Cortex of kidney (tissue), 1 donor: ENCODE measurements at places on chromosomes 12 and 14.

- no peak for DNase-seq
Measured at GRCh38 chr12:41537522-41537921, 349.4 kb downstream of the PDZRN4 start.

GRCh38 chr14:54627540-54628363 lies 60.8 kb downstream of the SAMD4A start:
- no peak for DNase-seq

- no peak for DNase-seq
Measured at GRCh38 chr14:61608245-61609165, 86.8 kb upstream of the HIF1A start.

DNA sequence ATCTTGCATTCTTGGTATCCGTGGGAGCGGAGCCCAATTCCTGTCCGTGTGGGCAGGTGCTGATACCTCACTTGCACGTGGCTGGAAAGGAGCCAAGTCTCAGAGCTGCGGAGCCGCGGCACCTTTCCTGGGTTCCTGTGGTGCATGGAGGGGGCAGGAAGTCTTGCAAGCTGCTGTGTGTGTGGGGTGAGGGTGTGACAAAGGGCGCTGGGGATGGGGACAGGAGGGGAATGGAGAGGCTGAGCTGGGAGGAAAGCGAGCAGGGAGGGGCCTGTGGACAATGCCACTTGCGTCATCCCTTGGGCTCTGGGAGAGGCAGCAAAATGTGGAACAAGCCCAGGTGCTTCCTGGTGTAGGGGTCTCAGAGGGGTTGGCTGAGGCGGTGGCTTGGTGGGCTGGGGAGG lies 86.7 kb downstream of the CALM1 start:
- DNase-seq = no peak

DNA sequence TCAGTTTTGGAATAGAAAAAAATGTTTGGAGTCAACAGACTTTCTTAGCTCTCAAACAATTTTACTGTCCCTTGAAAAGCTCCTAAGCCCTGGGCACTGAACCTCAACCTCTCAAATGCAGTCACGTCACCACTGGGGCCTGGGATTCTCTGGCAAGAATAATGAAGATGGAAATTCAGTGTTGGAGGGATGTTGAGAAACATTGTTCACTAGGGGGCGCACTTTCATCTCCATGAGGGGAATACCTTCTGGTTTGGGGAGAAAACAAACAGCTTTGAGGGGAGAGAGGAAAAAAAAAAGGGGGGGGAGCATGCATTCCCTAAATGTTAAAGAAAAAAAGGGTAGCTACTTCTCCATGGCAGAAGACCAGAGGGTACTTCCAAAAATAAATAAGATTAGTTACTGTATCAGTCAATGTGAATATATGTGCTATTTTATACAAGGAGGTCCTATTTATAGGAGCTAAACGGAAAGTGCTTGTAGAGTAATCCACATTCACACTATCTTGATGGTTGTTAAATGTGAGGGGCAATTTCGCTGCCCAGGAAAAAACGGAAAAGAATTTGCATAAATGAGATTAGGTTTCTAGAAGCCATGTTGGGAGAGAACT lies 5.8 kb upstream of the TBPL2 start:
- DNase-seq = no peak

DNA sequence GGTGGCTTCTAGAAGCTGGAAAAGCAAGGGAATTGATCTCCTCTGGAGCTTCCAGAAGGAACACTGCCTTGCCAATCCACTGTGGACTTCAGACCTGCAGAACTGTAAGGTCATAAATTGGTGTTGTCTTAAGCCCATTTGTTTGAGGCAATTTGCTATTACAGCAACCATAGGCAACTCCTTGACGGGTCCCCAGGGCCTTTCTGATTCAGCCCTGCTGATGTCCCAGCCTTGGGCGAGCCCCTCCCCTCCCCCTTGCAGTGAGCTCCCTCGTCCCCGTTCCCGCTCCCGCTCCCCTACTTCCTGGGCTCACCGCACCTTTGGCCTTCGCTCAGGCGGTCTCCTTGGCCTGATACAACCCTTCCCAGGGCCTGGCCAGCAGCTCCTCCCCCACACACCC lies 18.9 kb upstream of the DIO3 start:
- no peak for DNase-seq

DNA sequence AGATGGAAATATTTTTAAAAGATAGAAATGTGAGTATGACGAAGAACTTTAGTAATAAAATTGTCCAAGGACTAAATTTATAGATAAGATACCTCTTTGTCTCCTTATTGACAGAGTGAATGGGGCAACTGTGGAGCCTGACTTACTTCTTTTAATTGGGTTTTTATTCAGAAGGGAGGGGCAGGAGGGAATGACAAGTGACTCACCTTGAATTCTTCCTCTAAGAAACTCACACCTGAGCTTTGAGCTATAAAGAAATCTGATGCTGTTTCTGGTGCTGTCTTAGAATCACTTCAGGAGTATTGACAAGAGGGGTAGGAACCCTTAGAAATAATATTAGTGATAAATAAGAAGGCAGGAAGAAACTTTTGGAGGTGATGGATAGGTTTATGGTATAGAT lies 951 bp downstream of the NR1H4 start:
- DNase-seq = no peak

- no peak for DNase-seq
Measured at GRCh38 chr12:82008251-82008650, 249.1 kb upstream of the PPFIA2 start.

DNA sequence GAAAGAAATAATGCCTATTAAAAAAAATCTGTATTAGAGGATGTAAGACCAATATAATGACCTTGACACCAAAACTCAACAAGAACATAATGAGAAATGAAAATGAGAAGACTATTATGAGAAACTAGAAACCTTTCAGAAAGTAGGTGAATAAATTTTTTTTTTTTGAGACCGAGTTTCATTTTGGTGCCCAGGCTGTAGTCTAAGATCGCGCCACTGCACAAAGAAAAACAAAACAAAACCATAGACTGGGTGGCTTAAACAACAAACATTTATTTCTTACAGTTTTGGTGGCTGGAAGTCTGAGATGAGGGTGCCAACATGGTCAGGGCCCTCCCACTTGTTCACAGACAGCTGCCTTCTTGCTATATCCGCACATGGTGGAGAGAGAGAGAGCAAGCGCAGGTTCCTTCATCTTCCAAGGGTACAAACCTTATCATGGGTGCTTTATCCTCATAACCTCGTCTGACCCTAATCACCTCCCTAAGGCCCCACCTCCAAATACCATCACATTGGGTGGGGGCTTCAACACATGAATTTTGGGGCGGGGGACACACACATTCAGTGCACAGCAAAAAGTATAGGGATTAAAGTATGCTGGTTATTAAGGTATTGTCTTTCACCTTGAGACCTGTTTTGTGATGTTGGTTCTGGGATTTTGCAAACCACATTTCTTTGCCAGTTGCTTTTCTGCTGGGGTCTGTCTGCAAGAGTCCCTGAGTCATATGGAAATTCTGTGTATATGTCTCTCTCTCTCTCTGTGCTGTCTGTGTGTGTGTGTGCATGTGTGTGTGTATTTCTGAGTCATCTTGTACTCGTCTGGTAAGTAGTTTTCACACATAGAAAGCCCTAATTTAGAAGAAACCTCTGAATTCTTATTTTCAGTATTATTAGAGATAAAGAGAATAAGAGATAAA lies 26.2 kb downstream of the ZCRB1 start:
- no peak for DNase-seq

DNA sequence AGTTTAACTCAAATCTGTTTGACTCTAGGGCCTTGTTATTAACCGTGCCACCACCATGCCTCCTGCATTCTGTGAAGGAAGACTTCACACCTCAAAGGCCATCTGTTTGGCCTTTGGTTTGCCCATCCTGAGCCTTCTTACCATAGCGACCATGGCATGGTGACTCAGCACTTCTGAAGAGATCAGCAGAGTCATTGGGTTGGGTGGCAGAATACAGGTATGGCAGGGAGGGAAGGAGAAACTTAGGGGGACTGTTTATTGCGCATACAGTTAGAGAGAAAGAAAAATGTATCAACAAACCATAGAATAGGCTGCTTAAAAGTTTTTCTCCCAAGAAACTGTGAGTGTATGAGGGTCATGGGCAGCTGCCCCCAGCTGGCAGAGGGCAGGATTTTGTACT lies 49.2 kb downstream of the DAD1 start:
- DNase-seq = no peak

DNA sequence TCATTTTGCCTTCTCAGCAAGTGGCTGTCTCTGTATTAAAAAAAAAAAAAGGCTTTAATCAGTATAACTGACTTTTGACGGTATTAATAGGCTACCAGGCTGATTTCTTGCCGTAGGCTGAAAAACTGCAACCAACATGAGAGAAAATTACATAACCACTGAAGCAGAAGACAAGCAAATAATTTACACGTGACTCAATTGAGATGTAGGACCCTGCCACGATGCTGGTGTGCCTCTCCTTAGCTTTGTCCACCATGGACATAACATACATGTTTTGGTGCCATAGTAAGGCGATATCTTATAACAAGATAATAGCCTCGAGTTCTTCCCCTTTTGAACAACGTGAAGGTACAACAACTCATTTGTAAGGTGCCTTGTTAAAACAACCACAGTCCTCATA lies 88.7 kb upstream of the GRIP1 start:
- DNase-seq = no peak

DNA sequence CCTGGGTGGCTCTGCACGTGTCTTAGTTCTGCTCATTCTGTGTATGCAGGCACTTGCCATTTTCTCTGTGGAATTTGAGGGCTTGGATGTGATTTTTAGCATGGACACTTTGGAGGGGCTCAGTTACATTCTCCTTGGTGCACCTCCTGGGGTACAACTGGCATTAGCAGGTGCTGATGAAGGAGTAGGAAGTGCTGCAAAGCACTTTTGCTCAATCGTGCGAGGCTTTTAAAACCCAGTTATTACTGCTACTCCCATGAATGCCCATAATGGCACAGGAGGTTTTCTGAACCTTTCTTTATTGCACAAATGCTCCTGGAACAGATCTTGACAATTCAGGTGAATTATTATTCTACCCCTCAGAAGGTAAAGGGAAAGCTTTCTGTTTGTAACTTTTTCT lies 78.7 kb downstream of the SLC25A47 start:
- DNase-seq = no peak

GRCh38 chr12:130049666-130050065 lies 112.6 kb upstream of the FZD10 start:
- DNase-seq = no peak

GRCh38 chr12:64814432-64814831 lies 10.0 kb upstream of the TBC1D30 start:
- no peak for DNase-seq

DNA sequence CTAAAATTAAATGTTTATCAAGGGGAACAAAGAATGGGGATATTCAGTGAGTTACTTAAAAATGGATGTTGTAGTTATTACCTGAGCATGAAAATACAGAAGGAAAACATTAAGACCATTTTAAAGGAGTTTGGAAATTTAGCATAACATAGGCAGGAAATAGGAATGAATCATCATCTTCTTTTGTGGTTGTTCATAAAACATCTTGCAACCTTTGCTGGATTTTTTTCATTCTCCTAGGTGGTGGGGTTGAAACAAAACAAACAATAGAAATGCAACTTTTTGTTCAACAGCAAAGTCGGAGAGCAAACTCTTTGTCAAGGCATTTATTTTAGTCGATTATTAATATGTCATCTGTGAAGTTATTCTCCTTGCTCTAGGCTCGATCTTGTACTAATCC lies 275.1 kb downstream of the IPO8 start:
- no peak for DNase-seq

GRCh38 chr14:103527408-103528145 lies 1.4 kb upstream of the TRMT61A start:
- DNase-seq = no peak

DNA sequence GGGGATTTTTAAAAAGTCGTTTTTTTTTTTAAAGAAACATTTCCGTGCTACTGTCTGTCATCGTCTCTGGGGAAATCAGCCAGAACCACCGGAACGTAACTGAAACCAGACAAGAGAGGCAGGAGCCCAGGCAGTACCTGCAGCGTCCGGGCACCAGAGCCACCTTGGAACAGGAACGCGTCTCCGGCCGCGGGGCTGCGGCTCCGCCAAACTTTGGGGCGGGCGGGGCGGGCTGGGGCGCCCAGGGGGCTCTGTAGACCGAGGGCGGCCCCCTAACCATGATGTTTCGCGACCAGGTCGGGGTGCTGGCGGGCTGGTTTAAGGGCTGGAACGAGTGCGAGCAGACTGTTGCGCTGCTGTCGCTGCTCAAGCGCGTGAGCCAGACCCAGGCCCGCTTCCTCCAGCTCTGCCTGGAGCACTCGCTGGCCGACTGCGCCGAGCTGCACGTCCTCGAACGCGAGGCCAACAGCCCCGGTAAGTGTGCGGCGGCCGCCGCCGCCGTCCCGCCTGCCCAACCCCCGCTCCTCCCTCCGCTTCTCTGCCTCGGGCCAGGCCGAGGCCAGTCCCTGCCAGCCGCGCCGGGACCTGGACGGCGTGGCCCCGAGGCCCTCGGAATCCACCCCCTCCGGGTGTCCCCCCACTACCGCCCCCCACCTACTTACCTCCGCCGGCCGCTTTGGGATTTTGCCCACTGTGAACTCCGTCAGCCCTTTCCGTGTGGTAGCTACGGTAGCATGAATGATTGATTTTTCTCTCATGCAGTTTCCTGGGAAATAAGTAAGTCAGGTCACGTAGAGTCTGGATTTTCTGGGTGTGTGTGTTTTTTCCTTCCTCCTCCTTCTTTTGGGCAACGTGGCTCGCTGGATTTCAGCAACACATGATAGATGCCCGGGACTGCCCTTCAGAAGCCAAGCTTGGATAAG lies 972 bp downstream of the SAMD4A start:
- DNase-seq = no peak

DNA sequence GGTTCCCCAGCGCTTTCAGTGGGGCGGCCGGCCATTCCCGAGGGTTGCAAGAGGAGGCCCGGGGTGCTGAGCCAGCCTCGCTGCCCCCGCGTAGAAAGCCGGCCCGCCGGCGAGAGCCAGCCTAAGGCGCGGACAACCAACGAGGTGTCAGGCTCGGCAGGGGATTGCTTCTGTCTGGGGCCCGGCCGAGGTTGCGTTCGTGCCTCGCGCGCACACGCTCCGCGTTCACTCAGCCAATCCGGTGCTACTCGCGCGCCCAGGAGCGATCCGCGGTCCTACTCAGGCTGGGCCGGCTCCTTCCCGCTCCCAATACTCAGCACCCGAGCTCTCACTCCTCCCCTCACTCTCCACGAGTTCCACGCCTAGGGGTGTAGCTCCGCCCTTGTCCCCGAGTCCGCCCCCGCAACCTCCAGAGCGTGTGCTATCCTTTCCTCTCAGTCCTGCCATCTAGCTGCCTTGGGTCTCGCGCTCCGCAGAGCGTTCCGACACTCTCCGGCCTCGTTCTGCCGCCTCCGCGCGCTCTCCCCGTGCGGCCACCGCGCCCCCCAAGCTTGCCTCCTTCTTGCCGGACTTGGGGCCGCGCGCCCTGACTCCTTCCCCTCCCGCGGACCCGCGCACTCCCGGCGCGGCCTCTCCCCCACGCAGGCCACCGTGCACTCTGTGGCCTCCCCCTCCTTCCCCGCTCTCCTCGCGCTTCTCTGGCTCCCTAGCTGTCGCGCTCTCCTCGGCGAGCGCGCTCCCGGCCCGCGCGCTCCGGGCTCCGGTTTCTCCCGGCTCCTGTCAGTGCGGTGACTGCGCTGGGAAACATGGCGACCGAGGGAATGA lies at the start of gene GPHN:
GPHN (plus strand) TSS at position 426 of the 825 bp plus-strand sequence.
- DNase-seq = peak; percentile 77

- DNase-seq = no peak
Measured at GRCh38 chr12:131131077-131131807, 177.5 kb downstream of the ADGRD1 start.
